ENCODE measurements at places on chromosomes 16 and 17. TPM values are rescaled to one million over a fixed set of nuclear protein-coding genes. Genes with fewer than 3 reads are reported as not detected.

The ZNF205 gene
- total RNA-seq, result not detected

The TBC1D3 gene
- not detected for total RNA-seq

The HAS3 gene
- 0.38 TPM for total RNA-seq

The TSNAXIP1 gene
- total RNA-seq, result 0.25 TPM

The NPB gene
- total RNA-seq, result not detected

The CCL3 gene
- total RNA-seq, result 106 TPM

The KIF2B gene
- not detected for total RNA-seq

The C17orf50 gene
- total RNA-seq, result not detected

The C1QTNF8 gene
- not detected for total RNA-seq

- peak overlapping the region; percentile 98 for H3K27ac ChIP-seq
- peak overlapping the region; percentile 93 for H3K4me3 ChIP-seq
- H3K36me3 ChIP-seq, result peaks cover 61% of the 10 kb centered on the region
- DNase-seq, result peak; percentile 49
- H3K4me1 ChIP-seq, result peaks cover 67% of the 10 kb centered on the region
Observed at GRCh38 chr16:31181102-31181830, 1.3 kb downstream of the FUS start.

- H3K4me1 ChIP-seq, result peaks cover 13% of the 10 kb centered on the region
- no peak overlapping the region for H3K27ac ChIP-seq
- peaks cover 4% of the 10 kb centered on the region for H3K36me3 ChIP-seq
- no peaks in the 10 kb centered on the region for H3K27me3 ChIP-seq
Observed at GRCh38 chr17:3978421-3979289, 14.4 kb upstream of the ATP2A3 start.

- H3K27me3 ChIP-seq, result no peaks in the 10 kb centered on the region
- no peak for DNase-seq
Observed at GRCh38 chr17:41629826-41630670, 5.7 kb upstream of the KRT17 start.

DNA sequence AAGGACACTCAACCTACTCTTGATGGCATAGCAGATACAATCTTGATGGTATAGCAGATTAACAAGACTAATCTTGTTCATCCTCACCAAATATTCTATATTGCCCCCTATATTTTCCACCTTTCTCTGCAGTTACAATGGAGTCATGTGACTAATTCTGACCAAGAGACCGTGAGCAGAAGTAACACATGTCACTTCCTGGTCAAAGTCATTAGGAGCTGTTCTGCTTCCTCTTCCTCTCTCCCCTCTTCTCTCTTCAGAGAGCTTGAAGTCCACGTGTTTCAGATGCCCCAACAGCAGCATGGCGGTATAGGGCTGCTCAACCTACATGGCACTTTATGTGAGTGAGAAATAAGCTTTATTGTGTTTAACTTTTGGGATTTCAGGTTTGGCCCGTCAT lies 55.3 kb upstream of the ERCC4 start:
- no peaks in the 10 kb centered on the region for H3K4me1 ChIP-seq
- DNase-seq, result no peak
- no peak overlapping the region for H3K27ac ChIP-seq
- H3K4me3 ChIP-seq, result no peak overlapping the region

DNA sequence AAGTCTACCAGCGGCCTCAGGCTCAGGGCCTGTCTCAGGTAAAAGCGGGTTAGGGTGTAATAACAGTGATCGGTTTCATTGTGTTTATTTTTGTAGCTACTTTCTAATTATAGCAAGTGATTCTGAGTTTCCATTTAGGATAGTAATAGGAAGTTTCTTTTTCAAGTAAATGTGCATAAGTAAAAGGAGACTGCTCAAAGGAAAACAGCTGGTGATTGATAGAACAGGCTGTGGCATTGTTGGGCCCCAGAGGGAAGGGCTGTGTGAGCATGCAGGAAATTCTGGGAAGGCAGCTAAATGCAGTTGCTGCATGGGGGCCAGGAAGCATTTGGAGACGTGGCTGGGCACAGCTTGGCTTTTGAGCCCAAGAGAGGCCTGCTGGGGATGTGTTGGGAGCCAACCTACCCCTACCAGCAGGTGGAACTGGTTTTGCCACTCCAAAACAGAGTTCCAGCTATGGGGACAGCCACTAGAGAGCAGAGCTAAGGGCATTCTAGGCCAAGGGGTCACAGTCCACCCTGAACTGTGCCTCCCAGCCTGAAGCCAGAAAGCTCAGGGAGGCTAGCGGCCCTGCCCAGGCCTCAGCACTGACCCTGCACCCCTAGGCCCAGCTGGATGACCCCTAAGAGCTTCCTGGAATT lies 12.6 kb downstream of the SNX20 start:
- peaks cover 68% of the 10 kb centered on the region for H3K36me3 ChIP-seq
- H3K27me3 ChIP-seq, result no peaks in the 10 kb centered on the region
- no peak for DNase-seq
- no peak overlapping the region for H3K4me3 ChIP-seq

DNA sequence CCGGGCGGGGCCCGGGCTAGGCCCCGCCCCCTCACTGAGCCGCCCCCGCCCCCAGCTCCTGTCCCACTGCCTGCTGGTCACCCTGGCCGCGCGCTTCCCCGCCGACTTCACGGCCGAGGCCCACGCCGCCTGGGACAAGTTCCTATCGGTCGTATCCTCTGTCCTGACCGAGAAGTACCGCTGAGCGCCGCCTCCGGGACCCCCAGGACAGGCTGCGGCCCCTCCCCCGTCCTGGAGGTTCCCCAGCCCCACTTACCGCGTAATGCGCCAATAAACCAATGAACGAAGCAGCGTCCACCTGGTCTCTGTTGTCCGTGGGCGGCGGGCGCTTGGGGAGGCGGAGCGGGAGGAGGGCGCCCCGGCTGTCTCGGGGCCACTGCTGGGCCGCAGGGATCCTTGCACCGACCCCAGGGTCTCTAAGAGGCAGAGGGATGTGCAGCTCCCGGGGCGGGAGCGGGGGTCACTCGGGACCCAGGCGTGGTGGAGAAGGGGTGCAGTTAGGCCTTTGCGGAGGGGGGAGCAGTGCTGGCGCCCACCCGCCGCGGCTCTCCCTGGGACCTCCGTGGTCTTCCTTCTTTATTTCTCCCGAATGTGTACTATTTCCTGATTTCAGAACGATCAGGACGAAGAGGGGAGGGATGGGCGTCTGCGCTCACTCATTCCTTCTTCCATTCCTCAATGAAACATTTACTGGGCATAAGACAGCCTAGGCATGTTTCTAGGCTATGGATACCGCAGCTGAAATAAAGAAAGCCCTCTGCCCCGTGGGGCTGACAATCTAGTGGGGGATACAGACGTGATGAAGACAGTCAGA lies 2.0 kb downstream of the HBZ start:
- DNase-seq, result no peak
- H3K4me1 ChIP-seq, result peaks cover 7% of the 10 kb centered on the region
- H3K27ac ChIP-seq, result no peak overlapping the region
- H3K27me3 ChIP-seq, result peaks cover 35% of the 10 kb centered on the region
- no peaks in the 10 kb centered on the region for H3K36me3 ChIP-seq

- no peak overlapping the region for H3K4me3 ChIP-seq
- no peaks in the 10 kb centered on the region for H3K4me1 ChIP-seq
- H3K27me3 ChIP-seq, result no peaks in the 10 kb centered on the region
- no peak overlapping the region for H3K27ac ChIP-seq
- DNase-seq, result no peak
Observed at GRCh38 chr17:81194941-81195901, 27.5 kb downstream of the CEP131 start.

DNA sequence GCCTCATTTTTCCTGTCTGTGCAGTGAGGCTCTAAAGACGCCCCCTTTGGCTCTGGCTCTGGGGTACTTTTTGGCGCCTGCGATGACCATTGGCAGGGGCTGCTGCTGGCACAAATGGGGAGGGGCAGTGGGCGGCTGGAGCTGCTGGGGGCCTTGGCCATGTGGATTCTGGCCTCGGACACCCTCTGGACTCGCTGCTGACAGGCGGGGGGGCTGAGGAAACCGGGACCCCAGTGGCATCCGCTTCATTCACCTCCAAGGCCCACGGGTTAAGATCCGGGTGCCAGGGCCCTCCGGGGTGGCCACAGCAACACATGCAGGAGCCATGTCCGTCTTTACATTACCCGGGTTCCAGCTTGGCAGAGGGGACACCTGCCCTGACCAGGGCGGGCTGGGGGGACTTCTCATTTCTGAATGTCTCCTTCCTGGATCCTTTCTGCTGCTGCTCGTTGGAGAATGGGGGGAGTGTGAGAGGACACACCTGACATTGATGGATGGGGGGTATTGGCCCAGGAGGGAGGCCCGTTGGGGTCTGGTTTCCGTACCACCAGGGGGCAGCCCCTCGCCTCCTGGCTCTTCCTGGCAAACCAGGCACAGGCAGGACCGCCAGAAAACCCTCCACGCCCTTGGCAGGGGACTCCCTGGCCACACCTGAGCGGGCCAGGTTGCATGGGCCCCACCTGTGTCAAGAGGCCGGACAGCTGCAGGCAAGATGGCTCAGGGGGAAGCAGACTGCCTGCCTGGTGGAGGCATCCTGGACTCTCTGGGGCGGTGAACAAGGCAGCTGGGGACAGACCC lies 21.8 kb downstream of the GSE1 start:
- H3K27me3 ChIP-seq, result no peaks in the 10 kb centered on the region
- DNase-seq, result no peak
- no peaks in the 10 kb centered on the region for H3K4me1 ChIP-seq
- H3K36me3 ChIP-seq, result no peaks in the 10 kb centered on the region
- H3K27ac ChIP-seq, result no peak overlapping the region

DNA sequence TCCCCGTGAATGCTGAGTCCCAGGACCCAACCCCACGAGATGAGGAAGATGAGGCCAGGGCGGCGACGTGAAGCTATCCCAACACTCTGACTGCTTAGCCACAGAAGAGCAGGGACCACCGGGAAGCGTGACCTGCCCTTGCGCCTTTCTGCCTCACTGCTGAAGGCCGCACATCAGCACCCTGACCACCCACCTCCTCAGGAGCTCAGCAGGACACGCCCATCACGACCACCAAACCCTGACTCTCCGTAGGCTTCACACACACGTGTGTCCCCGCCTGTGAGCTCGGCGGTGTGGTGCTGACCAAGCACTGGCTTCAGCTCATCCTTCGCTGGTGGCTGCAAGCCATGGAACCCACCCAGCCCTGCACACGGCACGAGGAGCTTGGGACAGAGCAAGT lies 97.8 kb downstream of the ZNF778 start:
- H3K4me3 ChIP-seq, result peak overlapping the region; percentile 70
- no peaks in the 10 kb centered on the region for H3K27me3 ChIP-seq

GRCh38 chr17:74951680-74952421 lies 16.2 kb downstream of the OTOP3 start:
- no peaks in the 10 kb centered on the region for H3K4me1 ChIP-seq
- no peak overlapping the region for H3K4me3 ChIP-seq
- no peak for DNase-seq
- no peaks in the 10 kb centered on the region for H3K27me3 ChIP-seq
- no peaks in the 10 kb centered on the region for H3K36me3 ChIP-seq
- H3K27ac ChIP-seq, result no peak overlapping the region

DNA sequence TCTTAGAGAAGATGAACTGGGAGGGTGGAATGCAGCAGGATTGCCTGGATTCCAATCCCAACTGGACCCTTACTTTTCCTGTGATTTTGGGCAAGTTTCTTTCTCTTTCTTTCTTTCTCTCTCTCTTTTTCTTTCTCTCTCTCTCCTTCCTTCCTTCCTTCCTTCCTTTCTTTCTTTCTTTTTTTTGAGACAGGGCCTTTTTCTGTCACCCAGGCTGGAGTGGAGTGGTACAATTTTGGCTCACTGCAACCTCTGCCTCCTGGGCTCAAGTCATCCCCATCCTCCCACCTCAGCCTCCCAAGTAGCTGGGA lies 20.5 kb downstream of the CDH1 start:
- peak overlapping the region; percentile 84 for H3K27ac ChIP-seq
- peaks cover 3% of the 10 kb centered on the region for H3K27me3 ChIP-seq
- peak overlapping the region; percentile 21 for H3K4me3 ChIP-seq

GRCh38 chr17:12107905-12108304 lies 87.2 kb downstream of the MAP2K4 start:
- H3K4me1 ChIP-seq, result no peaks in the 10 kb centered on the region
- H3K36me3 ChIP-seq, result peaks cover 17% of the 10 kb centered on the region
- H3K4me3 ChIP-seq, result no peak overlapping the region
- no peaks in the 10 kb centered on the region for H3K27me3 ChIP-seq

DNA sequence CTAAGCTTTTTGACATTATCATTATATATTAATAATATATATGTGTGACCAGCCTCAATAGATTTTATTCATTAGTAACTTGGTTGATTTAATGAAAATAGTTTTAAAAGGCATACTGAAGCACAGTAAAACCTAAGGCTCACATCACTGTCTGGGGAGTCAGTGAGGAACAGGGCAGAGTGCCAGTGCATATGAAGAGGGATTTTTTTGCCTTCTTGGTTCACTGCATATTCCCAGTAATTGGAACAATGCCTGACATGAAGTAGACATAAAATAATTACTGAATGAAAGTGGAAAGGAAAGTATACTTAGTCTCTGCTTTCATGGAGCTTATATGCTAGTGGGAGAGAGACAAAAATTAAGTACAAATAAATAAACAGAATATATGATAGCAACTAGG lies 81.1 kb downstream of the FTO start:
- no peaks in the 10 kb centered on the region for H3K27me3 ChIP-seq
- H3K36me3 ChIP-seq, result no peaks in the 10 kb centered on the region
- H3K27ac ChIP-seq, result no peak overlapping the region
- DNase-seq, result no peak
- H3K4me1 ChIP-seq, result peaks cover 1% of the 10 kb centered on the region
- H3K4me3 ChIP-seq, result no peak overlapping the region

- no peaks in the 10 kb centered on the region for H3K36me3 ChIP-seq
- H3K27ac ChIP-seq, result no peak overlapping the region
- H3K4me3 ChIP-seq, result no peak overlapping the region
- no peak for DNase-seq
- H3K27me3 ChIP-seq, result no peaks in the 10 kb centered on the region
- H3K4me1 ChIP-seq, result peaks cover 8% of the 10 kb centered on the region
Observed at GRCh38 chr16:73124665-73125375, 76.9 kb upstream of the ZFHX3 start.

DNA sequence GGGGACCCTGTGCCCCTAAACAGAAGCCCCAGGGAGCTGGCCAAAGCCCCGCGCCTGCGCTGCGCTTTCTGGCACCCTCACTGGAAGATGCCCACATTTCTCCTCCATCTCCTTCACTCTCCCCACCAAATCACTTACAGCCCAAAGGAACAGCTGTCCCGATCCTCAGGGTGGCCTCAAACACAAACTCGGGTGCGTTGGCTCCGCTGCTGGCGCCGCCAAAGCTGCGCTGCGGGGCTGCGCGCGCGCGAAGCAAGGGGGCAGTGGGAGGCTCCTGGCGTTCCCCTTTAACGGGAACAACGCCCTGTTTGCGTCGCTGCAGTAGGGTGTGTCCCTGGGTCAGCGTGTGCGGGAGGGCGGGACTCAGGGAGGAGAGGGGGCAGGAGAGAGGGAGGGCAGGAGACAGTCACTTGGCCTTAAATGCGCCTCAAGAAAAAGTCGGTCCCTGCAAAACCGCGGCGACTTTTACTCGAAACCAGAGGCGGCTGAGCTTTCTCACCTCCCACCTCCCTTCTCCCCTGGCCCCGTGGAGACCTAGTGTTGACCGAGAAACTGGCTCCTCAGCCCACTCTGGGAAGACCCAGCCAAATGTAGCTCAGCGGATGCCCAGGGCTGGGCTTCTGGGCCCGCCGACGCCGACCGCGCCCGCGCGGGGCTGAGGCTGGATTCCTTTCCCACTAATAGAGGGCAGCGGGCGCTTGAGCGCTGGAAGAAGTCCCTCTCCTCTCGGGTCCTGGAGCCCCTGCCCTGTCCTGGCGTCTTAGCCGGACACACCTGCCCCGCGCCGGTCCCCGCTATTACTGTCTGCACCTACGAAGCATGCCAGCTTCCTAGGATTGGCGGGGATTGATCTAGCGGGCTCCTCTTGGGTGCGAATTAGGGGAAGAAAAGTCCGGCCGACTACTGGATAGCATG lies 2.6 kb downstream of the PMP22 start:
- peaks cover 20% of the 10 kb centered on the region for H3K4me1 ChIP-seq
- no peaks in the 10 kb centered on the region for H3K36me3 ChIP-seq
- H3K27me3 ChIP-seq, result peaks cover 65% of the 10 kb centered on the region
- peak overlapping the region; percentile 22 for H3K4me3 ChIP-seq
- no peak overlapping the region for H3K27ac ChIP-seq
